Omental fat pad (tissue), 4 donors: ENCODE measurements at places on chromosomes 6 and 20. TPM values are rescaled to one million over a fixed set of nuclear protein-coding genes. Genes with fewer than 3 reads are reported as not detected.

Gene C20orf144
- total RNA-seq = not detected

Gene IRAK1BP1
- total RNA-seq = 4.1 TPM

Gene SLC17A1
- total RNA-seq = not detected

Gene MLN
- total RNA-seq = not detected

Gene KHDC1L
- not detected for total RNA-seq

Gene ZNF451
- total RNA-seq = 41.4 TPM

GRCh38 chr6:79410806-79411205 lies 126.4 kb downstream of the LCA5 start:
- DNase-seq = no peak

Gene OPN5
- total RNA-seq = not detected

DNA sequence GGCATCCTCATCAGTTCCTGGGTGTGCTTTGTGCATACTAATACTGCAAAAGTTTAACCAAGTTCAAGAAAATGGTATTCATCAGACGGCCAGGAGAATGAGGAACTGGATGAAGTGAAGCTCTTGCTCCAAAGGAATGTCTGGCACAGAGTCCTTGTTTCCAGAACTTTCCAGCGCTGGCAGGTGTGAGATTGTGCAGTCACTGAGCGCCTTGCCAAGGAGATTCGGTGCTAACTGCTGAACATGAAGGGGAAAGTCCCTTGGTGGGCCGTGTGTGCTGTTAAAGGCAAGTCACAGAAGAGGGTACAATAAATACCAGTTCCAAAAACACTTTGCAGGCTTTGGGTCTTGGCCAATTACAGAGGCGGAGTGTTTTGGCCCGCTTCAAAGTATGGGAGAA lies 262.3 kb upstream of the SOX4 start:
- DNase-seq = no peak

- DNase-seq = no peak
These were observed 1.1 kb downstream of the FANCE start for GRCh38 chr6:35453236-35453635.

- no peak for DNase-seq
These were observed 129.1 kb downstream of the IMPG1 start for GRCh38 chr6:75943381-75943780.

DNA sequence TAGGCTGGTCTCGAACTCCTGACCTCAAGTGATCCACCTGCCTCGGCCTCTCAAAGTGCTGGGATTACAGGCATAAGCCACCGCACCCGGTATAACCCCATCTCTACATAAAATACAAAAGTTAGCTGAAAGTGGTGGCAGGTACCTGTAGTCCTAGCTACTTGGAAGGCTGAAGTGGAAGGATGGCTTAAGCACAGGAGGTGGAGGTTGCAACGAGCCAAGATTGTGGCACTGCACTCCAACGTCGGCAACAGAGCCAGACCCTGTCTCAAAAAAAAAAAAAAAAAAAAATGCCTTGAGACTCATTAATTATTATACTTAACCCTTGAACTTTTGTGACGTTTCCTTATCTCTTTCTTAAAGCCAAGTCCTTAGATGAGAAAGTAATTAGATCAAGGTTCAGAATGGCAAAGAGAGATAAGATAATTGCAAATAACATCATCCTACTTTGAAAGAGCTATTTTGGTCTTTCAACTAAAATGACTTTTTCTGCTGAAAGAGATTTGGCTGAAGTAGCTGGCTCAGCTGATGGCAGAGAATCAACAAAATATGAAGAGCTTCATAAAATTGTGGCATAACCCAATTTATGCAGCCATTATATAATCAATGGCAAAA lies 4.7 kb upstream of the SHLD1 start:
- DNase-seq = no peak

DNA sequence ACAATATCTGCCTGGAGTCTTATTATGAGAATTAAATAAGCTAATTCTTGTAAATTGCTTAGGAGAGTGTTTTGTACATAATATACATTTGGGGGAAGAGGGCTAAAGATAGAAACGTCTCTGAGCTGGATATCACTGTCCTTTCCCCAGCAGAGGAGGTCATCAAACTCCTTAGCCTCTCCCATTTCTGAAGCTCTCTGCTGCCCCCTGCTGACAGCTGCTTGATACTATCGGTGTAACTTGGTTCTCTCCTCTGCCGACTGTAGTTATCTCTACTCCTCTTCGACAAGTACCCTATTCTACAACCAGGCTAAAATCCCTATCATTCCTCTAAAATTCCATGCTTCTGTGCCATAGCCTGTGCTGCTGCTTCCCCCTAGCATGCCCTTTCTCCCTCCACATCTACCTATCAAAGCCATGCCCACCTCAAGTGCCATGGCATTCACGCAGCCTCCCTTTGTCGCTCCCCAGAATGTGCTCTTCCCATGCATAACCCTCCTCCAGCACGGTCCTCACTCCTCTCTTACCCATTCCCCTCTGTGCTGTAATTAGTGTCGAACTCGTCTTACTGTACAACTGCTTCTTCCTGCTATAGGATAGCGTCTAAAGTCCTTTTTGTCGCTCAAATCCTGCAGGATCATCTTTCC lies 101.2 kb downstream of the EPM2A start:
- peak; percentile 89 for DNase-seq

DNA sequence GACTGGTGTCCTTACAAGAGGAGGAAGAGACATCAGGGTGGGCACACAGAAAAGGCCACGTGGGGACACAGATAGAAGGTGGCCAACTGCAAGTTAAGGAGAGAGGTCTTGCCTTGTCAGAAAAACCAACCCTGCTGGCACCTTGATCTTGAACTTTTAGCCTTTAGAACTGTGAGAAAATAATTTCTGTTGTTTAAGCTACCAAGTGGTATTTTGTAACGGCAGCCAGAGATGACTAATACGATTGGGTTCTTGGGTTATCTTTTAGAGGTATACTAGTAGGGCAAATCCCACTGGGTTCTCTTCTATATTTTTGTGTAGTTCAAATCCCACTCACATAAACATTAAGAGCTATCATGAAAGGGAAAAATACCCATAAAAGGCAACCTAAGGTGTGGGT lies 31.9 kb upstream of the ZBTB24 start:
- DNase-seq = no peak

- no peak for DNase-seq
These were observed 67.1 kb downstream of the EPB41L2 start for GRCh38 chr6:130995783-130996447.

Gene TP53INP2
- total RNA-seq = 8.6 TPM

DNA sequence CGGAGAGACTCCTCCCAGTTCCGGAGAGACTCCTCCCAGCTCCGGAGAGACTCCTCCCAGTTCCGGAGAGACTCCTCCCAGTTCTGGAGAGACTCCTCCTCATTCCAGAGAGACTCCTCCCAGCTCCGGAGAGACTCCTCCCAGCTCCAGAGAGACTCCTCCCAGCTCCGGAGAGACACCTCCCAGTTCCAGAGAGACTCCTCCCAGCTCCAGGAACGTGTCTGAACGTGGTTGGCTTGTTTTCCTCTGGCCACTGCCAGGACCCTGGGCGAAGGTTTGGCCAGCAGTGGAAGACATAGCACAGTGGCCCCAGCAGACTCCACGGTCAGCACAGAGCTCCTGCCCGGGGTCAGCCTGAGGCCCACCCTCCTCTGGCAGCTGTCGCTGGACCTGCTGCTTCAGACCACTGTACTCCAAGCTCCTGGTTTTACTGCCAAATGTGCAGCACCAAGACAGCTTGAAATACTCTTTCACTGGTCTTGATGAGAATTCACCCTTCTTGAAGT lies 122.3 kb upstream of the AFDN start:
- no peak for DNase-seq

DNA sequence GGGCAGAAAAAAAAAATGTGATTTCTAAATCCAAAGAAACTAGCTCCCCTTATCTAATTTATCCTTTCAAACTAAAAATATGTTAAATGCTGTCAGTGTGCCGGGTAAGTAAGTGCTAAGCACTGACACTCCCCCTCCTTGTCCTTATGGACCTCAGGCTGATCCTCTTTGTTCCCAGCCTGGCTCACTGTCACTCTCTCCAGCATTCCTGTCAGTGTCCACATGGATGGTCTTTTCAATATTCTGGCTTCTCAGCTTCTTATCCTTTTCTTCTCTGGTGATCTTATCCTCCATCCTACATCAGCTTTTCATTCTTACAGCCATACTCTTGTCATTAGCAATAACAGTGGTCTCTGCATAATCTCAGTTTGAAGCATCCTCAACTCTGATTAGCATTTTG lies 55.0 kb downstream of the BCKDHB start:
- no peak for DNase-seq

DNA sequence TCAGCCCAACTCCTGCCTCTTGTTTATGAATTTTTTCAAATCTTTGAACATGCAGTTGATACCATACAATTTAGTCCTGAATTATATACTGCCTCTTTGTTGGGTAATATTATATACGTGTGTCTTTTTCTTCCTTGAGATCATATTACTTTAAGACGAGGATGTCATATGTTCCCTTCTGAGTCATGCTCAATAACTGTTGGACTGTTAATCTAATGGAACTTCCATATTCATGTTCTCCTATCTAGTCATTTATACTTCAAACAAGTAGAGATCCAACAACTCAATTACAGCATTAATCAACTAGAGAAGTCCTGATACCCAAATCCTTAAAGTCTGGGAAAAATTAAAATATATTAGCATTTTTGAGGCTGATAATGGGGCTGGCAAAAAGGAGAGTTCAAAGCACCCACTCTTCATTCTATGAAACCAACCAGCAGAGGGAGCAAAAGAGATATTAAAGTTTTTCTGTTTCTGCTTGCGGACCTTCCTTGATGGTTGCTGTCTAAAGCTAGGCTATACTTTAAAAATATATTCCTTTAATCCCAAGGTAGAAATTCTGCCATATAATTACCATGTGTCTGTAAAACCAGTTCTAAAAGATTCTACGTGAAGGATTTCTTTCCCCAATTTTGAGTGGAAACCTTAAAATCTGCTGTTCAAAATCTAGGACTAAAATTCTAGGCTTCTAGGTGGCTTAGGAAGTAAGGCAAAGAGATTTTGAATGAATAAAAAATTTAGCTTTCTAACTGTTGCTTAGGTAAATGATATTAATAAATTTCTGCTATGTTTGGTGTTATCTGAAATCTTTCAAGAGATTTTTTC lies 498.9 kb downstream of the BCKDHB start:
- DNase-seq = no peak

- no peak for DNase-seq
These were observed 265.6 kb upstream of the JAG1 start for GRCh38 chr20:10939331-10939941.

- DNase-seq = no peak
These were observed 570.4 kb upstream of the GJE1 start for GRCh38 chr6:141562186-141562811.

- DNase-seq = no peak
These were observed 20.4 kb upstream of the SIRPD start for GRCh38 chr20:1577906-1578305.

GRCh38 chr6:111150577-111150976 lies 63.3 kb downstream of the SLC16A10 start:
- DNase-seq = no peak

GRCh38 chr20:513429-513828 lies 30.2 kb downstream of the CSNK2A1 start:
- no peak for DNase-seq

Gene ZNF334
- 1.2 TPM for total RNA-seq

DNA sequence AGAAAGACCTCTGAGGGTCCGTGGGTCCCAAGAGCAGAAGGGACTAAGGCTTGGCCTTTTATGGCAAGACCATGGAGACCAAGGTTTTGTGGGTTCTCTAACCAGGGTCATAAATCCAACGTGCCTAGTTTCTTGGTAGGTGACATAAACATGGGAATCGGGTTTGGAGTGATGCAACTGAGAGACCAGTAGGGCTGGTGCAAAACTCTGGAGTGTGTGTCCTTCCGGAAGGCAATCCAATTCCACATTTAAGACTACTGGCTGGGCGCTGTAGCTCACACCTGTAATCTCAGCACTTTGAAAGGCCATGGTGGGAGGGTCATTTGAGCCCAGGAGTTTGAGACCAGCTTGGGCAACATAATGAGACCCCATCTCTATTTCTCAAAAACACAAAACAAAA lies 116.5 kb upstream of the ARG1 start:
- no peak for DNase-seq

- no peak for DNase-seq
These were observed 650 bp upstream of the CD2AP start for GRCh38 chr6:47476781-47477496.

DNA sequence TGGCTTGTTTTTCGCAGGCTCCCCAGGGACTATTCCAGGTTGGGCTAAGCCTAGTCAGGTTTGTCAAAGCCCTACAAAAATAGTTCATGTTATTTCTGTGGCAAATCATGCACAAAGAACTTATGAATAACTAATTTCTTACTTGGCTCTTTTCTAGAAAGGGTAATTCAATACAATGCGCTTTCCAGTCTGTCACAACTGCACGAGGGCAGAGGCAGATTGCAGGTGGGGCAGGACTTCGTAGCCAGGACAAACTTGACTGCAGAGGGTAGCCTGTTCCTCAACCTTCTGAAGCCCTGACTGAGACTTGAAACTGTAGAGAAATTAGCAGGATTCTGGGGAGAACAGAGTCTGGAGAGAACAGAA lies 253.5 kb downstream of the QKI start:
- no peak for DNase-seq
